ENCODE measurements at places on chromosomes 1 and 21. TPM values are rescaled to one million over a fixed set of nuclear protein-coding genes. Genes with fewer than 3 reads are reported as not detected.
A peak's percentile ranks its signal among the peaks of the same experiment; 100 is the strongest.

DNA sequence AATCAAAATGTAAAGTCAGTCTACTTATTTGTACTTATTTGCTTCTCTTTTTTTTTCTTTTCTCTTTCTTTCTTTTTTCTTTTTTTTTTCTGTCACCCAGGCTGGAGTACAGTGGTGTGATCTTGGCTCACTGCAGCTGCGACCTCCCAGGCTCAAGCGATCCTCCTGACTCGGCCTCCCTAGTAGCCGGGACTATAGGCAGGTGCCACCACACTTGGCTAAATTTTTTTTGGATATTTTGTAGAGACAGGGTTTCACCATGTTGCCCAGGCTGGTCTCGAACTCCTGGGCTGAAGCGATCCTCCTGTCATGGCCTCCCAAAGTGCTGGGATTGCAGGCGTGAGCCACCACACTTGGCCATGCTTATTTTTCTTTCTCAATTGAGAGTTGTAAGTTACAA lies 98.8 kb upstream of the ZBTB40 start:
- no peak overlapping the region for H3K27ac ChIP-seq
- H3K4me1 ChIP-seq = peaks cover 27% of the 10 kb centered on the region
- no peaks in the 10 kb centered on the region for H3K36me3 ChIP-seq
- H3K4me3 ChIP-seq = no peak overlapping the region
- DNase-seq = no peak
- peaks cover 49% of the 10 kb centered on the region for H3K27me3 ChIP-seq

DNA sequence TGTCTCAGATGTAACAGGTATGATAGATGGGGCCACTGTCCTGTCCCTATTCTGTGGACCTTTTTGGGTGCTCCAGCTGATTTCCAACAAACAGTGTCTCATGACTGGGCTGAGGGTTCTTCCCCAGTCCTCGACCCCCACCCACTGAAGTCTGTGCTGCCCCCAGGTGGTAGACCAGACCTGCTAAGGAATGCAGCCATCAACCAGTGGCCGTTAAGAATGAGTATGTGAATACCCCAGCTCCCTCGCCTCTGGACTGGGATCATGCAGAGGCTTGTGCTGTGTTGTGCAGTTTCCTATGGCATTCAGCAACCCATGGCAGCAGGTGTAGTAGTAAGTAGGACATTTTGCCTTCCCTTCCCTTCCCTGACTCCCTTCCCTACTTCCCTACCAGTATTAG lies 183.1 kb upstream of the KAZN start:
- H3K4me1 ChIP-seq = no peaks in the 10 kb centered on the region
- H3K36me3 ChIP-seq = no peaks in the 10 kb centered on the region
- no peak overlapping the region for H3K27ac ChIP-seq
- no peak overlapping the region for H3K4me3 ChIP-seq

DNA sequence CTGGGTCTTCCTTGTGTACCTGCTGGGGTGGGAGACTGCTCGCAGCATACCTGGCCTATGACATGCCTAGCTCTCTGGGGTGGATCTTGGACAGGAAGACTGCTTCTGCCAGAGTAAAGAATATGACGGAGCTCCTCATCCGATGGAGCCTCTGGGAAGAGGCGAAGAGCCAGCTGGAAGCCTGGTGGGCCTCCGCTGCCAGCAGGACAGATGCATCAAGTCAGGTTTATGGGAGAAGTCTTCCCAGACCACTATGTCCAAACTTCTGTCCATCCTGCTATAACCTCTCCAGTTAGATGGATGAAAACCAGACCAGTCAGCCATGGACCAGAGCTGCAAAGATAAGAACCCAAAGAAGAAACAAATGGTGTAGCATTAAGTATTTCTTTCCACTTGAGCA lies 27.7 kb upstream of the NGF start:
- no peak for DNase-seq
- H3K27ac ChIP-seq = no peak overlapping the region

DNA sequence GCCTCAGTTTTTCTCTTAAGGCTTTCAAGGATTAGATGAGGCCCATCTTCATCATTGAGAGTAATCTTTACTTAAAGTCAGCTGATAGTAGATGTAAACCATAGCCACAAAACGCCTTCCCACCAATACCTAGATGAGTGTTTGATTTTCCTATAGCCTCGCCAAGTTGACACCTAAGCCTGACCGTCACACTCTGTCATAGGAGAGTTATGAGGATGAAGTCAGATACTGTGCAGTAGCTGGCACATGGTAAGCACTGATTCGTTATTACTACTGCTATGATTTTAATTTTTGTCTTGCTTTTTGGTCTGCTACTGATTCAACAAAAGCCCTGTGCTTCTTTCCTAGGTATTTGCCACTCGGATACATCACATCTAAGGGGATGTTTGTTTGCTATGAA lies 395.5 kb downstream of the RPS6KC1 start:
- H3K4me1 ChIP-seq = no peaks in the 10 kb centered on the region
- no peak overlapping the region for H3K4me3 ChIP-seq
- no peak overlapping the region for H3K27ac ChIP-seq
- no peaks in the 10 kb centered on the region for H3K27me3 ChIP-seq
- no peak for DNase-seq
- no peaks in the 10 kb centered on the region for H3K36me3 ChIP-seq

DNA sequence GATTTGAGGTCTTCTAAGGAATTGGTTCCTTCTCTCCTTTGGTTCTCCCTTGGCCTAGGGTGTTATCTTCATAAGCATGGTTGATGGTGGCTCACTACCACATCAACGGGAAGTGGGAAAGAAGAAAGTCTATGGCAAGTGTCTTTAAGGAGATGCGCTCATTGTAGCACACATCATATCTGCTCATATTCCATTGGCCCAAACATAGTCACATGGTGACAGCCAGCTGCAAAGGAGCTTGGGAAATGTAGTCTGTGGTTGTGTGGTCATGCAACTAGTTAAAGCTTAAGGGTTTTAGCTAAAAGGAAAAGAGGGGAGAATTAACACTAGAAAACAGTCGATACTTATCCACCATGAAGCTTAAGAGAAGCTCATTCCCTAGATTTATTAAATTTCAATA lies 11.4 kb upstream of the MRPS6 start:
- no peaks in the 10 kb centered on the region for H3K36me3 ChIP-seq
- no peak for DNase-seq
- H3K27ac ChIP-seq = no peak overlapping the region
- H3K27me3 ChIP-seq = no peaks in the 10 kb centered on the region
- no peak overlapping the region for H3K4me3 ChIP-seq

- H3K27ac ChIP-seq = peak overlapping the region; percentile 51
- H3K27me3 ChIP-seq = no peaks in the 10 kb centered on the region
- peaks cover 82% of the 10 kb centered on the region for H3K4me1 ChIP-seq
- peak; percentile 52 for DNase-seq
Observed at GRCh38 chr1:2255420-2256369, 27.6 kb downstream of the SKI start.

- DNase-seq = no peak
- no peaks in the 10 kb centered on the region for H3K4me1 ChIP-seq
- peaks cover 48% of the 10 kb centered on the region for H3K27me3 ChIP-seq
- H3K27ac ChIP-seq = no peak overlapping the region
- no peaks in the 10 kb centered on the region for H3K36me3 ChIP-seq
Observed at GRCh38 chr1:205014783-205015182, 28.2 kb upstream of the CNTN2 start.

DNA sequence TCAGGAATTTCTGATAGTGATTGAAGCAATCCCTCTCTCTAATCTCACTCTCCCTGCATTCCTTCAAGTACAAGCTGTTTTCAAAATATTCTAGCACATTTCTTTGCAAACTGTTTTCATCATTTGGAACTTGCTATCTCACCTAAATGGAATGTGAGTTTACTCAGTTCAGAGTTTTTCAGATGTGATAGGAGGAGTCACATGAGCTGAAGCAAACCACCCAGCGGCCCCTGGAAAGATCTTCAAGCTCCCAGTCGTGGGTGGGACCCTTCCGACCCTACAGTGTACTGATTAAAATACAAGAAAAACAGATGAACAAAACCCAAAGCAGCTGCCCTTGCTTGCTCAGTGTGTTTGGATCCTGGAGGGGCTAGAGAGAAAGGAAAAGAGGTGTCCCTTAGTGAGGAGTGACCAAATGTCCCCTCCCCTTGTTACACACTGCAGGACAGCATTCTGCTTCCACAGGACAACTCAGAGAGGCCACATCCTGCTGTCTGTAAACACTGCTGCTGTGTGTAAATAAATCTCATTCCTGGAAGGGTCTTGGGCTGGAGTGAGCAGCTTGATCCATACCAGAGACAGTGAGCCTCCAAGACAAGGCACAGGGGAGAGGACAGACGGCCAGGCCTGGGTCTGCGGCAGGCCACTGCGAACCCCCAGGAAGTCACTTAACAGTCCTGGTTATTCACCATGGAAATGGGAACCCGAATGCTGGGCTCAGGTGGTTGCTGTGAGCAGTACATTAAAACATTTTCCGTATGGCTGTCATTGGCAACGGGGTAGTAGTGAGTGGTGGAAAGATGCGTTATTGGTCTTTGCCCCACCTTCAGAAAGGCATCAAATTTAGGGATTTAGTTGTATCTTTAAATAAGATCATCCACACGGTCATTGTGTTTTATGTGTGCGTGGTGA lies 229.2 kb downstream of the RHOU start:
- H3K4me1 ChIP-seq = peaks cover 44% of the 10 kb centered on the region
- H3K27me3 ChIP-seq = no peaks in the 10 kb centered on the region
- peak; percentile 88 for DNase-seq
- peak overlapping the region; percentile 64 for H3K27ac ChIP-seq

DNA sequence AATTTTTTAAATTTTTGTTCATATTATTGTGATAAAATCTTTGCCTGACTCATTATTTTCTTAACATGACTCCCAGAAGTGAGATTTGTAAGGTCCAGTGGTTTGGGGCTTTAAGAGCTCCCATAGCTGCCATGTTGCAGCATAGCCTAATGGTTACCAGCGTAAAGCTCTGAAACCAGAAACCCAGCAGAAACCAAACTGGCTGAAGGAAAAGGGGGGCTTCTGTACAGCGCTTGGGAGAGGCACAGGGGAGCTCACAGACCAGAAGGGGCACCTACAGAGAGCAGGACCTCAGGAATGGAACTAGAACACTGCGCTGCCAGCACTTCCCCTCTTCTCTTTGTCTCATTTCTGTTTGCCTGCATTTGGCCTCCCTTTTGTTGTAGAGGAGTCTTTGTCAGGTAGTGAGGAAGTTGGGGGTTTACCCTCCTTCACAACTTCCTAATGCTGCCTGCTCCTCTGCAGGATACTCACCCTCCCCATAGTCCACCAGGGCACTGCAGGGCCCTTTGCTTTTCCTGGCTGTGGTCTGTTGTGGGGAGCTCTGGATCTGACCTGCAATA lies 2.6 kb upstream of the PYCR2 start:
- H3K4me1 ChIP-seq = peaks cover 22% of the 10 kb centered on the region
- H3K4me3 ChIP-seq = no peak overlapping the region
- no peak overlapping the region for H3K27ac ChIP-seq
- 0 out of 2 replicates have a peak, but pooled peaks cover 1% of the 10 kb centered on the region for H3K36me3 ChIP-seq
- H3K27me3 ChIP-seq = no peaks in the 10 kb centered on the region

DNA sequence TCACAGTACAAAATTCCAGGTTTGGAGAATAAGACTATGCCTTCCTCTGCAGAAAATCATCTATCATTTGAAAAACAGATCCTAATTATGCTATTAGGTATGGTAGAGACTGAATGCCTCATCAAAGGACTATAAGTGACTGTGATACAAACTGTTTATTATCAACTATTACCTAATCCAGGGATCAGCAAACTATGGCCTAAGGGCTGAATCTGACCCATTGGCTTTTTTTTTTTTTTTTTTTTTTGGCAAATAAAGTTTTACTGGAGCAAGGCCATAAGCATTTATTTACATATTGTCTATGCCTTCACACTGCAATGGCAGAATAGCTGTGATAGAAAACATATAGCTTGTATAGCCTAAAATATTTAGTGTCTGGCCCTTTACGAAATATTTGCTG lies 4.7 kb upstream of the ASPM start:
- H3K27me3 ChIP-seq = no peaks in the 10 kb centered on the region
- no peaks in the 10 kb centered on the region for H3K36me3 ChIP-seq
- H3K4me3 ChIP-seq = no peak overlapping the region
- H3K27ac ChIP-seq = no peak overlapping the region

Gene ELOVL1
- total RNA-seq = 29.7 TPM

Gene CATSPERE
- total RNA-seq = 0.51 TPM

Gene FHL3
- total RNA-seq = 2.8 TPM
